ENCODE measurements at places on chromosomes 6 and 20.

DNA sequence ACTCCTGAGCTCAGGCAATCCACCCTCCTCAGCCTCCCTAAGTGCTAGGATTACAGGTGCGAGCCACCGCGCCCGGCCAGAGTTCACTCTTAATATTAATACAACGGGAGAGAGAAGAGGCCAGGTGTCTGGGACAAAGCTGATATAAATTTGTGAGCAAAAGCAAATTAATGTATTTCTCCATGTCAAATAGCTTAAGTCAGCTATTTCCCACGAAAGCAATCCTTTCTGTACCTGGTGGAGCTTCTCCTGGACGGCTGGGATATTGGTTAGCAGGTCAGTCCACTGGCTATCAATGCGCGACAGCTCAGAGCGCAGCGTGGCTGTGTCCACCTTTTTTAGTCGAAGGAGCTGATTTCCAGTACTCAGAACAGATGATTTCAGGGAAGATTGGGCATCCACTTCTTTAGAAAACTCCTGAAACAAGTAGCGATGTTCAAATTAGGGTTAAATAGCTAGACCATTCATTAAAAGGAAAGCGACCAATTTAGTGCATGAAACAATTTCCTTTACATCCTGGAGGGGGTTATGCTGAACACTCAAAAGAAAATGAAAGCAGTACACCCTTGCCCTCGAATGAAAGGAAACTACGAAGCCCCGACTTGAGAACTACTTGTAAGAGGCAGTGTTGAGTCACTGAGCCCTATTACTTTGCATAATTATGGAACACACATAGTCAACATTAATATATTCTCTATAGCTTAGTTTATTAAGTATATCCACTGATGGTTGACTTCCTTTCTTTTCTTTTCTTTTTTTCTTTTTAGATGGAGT lies 403.4 kb downstream of the SYNE1 start:
- no peak for DNase-seq

DNA sequence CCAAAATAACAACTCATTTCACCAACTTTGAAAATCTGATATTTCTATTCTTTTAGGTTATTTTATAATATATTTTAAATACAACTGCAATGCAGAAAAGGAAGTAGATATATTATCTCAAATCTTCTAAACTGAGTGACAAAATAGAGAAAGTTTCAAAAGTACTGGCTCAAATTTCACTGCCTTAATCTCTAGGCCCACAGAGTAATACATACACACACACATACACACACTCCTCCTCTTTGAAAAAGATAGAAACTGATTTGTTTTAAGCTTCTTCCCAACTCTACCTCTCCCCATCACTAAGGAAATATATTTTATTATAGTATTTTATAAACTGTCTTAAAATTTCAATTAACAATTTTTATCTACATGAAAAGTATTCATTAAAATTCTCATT lies 36.2 kb downstream of the ARHGAP18 start:
- DNase-seq: no peak

DNA sequence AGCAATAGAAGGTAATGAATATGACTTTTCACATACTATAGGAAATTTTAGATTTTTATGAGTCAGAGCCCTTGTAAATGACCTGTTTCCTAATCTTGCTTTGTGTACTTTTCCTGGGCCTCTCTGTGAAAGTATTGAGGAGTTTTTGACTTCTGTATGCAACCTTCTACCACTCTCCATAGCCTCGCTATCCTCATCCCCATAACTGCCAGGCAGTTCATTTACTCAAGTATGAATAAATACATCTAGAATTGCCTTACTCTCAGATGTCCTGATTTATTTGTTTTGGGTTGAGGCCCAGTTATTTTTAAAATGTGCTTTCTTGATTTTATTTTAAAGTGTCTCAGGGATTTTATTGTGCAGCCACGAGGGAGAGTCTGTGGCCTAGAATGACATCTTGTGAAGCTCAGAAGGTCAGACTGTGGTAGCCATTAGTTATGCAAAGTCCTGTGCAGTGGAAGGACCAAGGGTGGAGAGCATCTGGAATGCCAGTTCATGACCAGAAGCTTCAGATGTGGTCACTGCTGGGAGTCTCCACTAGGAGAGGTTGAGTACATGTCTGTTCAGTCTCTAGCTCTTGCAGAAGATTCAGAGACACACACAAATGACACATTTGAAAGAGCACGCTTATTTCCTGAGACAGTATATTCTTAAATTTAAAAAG lies 346.2 kb upstream of the IMPG1 start:
- no peak for DNase-seq

DNA sequence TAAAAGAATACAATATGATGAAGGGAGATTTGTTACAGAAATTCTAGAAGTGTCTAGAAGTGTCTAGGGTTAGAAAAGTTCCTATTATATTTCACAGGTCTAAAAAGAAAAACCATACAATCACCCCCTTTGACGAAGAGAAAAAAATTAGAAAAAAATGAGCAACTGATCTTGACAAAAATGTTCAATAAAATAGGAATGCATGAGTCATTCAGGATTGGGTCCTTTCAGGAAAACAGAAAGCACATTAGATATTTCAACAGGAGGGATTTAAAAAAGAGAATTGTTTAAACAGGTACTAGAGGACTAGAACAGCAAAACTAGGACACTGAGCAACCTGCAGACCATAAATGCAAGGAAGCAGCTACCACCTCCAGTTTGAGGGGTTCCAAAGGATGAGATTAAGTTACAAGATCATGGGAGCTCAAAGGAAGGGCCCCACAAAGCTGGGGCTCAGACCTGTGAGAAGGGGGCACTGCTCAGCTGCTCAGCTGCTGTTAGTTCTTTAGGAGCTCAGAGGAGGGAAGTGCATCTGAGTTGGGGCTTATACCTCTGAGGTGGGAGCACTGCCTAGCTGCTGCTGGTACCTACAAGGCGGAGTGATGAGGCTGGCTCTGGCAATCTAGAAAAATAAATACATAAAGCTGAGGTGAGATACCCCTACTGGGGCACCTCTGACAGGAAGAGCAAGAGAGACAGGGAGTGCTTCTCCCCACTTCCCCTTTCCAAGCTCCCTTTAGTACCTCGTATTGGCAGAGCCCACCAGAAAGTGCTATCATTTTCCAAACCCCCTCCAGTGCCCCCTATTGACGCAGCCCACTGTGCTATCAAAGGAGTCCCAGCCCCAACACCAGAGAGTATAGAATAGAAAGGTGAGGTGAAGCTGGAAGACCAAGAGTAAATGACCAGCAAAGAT lies 27.1 kb upstream of the BEND6 start:
- no peak for DNase-seq

DNA sequence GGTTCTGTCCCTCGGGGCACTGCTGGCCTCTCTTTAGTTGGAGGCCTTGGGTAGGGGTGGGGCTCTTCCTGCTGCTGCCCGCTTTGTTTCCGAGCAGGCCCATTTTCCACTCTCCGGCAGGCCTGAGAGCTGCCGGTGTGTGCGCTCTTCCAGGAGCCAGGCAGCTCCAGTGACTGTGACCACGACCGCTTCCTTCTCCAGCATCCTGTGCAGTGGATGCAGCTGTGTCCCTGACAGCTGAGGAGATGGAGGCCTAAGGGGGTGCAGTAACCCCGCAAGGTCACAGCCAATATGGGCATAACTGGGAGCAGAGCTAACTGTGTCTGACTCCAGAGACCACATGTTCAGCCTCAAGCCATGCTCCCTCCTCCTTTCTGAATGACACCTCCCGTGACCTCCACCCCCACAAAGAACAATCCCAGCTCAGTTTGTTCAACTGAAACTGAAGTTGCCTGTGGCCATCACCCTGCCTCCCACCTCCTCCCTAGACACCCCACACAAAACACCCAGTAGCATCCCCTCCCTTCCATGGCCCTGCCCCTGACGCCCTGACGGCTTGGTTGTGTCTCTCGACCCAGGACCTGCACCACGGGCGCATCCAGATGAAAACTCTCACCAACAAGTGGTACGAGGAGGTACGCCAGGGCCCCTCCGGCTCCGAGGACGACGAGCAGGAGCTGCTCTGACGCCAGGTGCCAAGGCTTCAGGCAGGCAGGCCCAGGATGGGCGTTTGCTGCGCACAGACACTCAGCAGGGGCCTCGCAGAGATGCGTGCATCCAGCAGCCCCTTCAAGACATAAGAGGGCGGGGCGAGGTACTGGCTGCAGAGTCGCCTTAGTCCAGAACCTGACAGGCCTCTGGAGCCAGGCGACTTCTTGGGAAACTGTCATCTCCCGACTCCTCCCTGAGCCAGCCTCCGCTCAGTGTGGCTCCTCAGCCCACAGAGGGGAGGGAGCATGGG lies 27.8 kb downstream of the SPATA2 start:
- DNase-seq: no peak

DNA sequence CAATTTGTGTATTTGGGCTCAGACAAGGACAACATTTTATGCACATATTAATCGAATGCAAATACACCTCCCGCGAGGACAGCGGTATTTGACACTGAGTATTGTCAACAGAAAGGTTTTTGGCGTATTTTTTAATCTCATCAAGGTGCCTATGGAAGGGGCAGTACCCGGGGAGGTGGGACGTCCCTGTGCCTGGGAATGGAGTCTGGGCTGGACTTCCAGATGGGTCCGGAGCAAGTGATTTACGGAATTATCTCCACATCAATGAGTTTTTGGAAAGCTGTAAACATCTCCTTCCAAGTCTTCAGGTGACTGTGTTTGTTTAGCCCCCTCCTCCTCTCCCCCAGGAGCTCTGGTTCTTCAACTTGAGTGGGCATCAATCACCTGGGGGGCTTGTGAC lies 39.8 kb downstream of the PRR18 start:
- DNase-seq: no peak

DNA sequence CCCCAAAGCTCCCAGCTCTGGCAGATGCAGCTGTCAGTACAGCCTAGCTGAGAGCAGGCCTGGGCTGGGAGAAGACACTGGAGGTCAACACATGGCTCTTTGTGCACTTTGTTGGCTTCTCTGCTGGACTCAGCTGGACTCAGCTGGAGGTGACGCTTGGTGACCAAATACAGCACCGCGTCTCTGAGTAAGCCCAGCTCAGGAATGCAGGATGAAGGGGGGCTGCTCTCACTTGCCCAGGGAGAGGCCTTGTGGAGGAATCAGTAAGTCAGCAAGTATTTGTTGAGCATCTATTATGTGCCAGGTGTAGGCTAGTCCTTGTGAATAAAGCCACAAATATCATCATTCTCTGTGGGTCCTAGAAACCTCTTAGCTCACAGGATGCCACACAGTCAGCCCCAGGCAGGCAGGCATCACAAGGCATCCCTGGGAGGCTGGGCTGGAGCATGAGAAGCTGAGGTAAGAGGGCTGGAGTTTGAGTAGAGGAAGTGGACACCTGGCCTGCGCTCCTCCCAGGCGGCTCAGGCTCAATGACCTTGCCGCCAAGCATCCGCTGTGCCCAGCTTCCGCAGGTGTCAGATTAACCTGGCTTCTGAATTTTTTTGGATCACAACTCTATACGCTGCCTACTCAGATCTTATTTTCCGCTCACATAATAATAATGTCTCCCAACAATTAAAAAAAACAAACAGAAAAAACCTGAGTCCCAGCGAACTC lies 95.4 kb downstream of the TMEM170B start:
- DNase-seq: no peak

DNA sequence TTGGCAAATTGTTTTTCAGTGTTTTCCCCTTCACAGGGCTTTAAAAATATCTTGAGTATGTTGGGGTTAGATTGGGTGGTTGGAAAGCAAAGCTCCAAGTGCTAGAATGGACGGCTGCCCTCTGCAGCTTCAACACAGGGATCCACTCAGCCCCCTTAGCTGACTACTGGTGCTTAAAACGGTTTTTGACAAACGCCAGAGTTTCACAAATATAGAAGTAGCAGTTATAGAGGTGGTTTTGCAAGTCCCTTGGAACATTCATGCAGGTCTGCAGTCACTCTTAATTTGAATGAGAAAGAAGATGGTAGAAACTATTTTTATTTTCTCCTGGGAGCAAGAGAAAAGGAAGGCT lies 175.9 kb downstream of the ARID1B start:
- DNase-seq: no peak

- no peak for DNase-seq
These were observed 4.2 kb upstream of the TFAP2A start for GRCh38 chr6:10418862-10419748.

DNA sequence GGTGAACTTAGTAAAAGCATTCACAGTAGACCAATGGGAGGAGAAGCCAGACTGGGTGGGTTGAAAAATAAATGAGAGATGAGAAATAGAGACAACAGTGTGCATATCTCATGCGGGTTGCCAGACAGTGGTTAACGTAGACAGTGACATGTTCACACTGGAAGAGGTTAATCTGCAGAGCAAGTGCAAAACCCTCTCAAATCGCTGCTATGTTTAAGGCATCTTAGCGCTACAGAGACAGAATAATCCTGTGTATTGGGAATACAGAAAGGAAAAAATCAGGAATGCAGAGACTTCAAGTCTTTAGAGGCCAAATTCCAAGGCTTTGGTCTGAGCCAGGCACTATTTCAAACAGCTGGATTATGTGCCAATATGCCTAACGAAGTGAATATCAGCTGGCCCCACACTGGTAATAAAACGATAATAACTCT lies 107.1 kb downstream of the TSHZ2 start:
- no peak for DNase-seq
